ENCODE measurements at places on chromosomes 12 and 14.

DNA sequence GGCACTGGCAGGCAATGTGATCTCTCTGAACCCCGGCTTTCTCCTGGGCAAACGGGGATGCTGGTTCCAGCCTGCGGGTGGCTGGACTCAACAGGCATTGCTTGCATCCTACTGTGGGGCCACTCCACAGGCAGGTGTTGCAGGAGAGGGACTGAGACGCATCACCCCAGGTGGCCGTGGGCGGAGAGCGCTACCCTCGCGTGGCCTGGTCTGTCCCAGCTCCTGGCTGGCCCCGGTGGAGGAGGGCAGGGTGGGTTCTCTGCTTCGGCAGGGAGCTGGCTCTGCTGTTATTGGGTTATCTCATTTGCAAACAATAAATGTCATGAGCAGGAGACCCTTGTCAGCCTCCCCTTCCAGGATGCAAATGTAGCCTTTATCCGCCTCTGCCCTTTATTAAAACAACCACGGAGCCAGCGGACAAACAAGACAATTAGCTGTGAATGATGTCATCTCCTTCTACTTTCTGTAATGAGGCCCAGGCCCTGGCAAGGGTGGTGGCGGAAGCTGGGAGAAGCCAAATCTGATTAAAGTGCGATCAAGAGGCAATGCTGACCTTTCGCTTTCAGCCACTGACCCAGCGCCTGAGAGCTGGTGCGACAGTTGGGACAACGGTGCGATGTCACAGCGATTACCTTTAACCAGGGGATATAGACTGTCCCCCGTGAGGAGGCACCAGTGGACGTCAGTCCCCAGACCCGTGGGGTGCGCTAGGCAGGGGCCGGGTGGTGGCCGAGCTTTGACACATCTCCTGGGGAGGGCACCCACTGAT lies 161.8 kb downstream of the KIF26A start:
- no peak for DNase-seq

DNA sequence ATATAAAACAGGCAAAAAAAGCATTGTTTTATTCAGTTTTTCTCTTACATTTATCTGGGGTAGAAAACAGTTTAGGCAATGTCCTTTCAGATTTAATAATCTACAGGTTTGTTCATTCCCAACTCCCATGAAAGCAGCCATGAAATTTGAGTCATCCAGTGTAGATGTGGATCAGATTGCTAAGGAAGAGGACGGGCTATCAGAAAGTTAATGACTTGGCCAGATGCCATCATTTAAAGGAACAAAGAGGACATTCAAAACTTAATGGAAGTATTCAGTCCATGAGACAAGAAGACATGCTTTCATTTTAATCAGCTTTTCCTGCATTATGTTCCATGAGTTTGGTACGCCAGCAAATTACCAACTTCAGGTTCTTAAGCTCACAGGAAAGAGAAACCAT lies 31.1 kb upstream of the POC1B start:
- DNase-seq: no peak

GRCh38 chr14:100652744-100653143 lies 65.5 kb upstream of the BEGAIN start:
- DNase-seq: no peak

DNA sequence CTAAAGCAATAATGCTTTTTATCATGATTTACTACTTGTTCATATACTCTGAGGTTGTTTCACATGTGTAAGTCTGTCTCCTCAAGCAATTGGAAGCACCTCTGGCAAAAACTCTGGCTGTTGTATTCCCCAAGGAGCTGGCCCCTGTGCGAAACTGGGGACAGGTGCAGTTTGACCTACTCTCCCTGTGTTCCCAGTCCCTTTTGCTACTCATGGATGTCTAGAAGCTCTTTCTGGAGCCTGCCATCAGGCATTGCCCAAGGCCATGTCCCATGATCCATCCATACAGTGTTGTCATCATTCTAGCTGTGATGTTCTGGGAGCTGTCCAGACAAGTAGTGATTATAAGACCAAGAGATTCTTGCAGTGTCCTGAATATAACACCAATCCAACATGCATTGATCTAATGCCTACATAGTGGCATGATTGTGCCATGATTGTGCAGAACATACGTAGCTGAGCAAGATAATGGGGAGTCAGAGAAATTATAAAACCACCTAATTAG lies 14.9 kb downstream of the AKAP6 start:
- no peak for DNase-seq

Measured in CD4-positive, CD25-positive, alpha-beta regulatory T cell (primary cell).